ENCODE measurements at places on chromosomes 6 and 20.

DNA sequence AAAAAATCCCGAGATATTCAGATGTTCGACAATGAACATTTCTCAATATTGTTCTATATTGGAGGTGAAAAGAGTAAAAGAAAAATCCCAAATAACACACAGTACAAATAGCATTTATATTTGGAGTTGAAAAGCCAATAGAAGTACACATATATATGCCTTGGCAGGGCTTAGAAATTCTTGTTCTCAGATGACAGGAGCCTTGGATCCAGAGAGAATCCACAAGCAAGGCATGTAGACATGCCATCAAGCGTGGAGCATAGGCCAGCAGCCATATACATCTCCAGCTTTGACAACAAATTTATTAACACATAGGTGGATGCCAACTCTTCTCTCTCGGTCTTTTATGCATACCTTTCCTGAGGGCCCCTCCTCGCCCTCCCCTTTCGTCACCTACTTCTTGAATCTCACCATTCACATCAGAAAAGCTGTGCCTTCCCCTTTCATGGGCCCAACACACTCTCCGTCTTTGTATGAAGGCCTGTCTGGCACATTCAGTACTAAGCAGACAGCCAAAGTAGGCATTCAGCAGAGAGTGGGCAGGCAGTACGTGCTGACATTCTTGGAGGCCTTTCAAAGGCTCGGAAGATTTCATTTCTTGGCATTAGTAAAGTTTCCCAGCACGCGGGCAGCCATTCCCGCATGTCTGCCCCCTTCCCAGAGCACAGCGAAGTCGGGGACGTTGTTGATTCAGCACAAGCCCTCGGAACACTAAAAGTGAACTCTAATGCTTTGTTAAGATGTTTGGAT, 18.2 kb downstream of the NEDD9 start:
- DNase-seq, result no peak

- DNase-seq, result no peak
Measured at GRCh38 chr20:33796263-33796906, 14.8 kb upstream of the CHMP4B start.

- DNase-seq, result no peak
Measured at GRCh38 chr20:15122613-15123012, 785.2 kb upstream of the FLRT3 start.

GRCh38 chr20:20322912-20323311, 45.0 kb upstream of the INSM1 start:
- no peak for DNase-seq

- DNase-seq, result no peak
Measured at GRCh38 chr20:50588034-50588736, 78.0 kb downstream of the PTPN1 start.

- DNase-seq, result no peak
Measured at GRCh38 chr6:21478883-21479539, 114.5 kb upstream of the SOX4 start.

- no peak for DNase-seq
Measured at GRCh38 chr6:115935361-115935760, 125.3 kb downstream of the FRK start.

DNA sequence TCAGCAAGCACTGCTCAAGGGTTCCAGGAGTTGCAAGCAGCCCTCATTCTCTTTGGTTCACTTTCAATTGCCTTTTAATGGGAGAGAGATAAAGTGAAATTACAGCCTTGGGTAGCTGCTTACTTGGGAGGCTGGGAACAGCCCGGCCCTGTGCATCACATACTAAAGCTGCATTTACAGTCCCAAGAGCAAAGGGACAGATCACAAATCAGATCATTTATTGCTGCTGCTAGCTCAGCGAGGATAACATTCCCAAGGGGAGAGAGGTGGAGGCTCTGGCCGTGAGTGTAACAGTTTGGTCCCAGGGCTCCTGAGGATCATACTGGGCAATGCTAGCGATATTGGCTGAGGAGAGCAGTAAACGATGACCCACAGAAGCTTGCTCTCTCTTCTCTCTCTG, 133.1 kb downstream of the CDH26 start:
- DNase-seq, result no peak

GRCh38 chr6:145895802-145896201, 68.4 kb downstream of the SHPRH start:
- DNase-seq, result no peak

- no peak for DNase-seq
Measured at GRCh38 chr6:110949679-110950285, 8.7 kb upstream of the GTF3C6 start.

GRCh38 chr20:37278966-37279590, 10.4 kb upstream of the MANBAL start:
- DNase-seq, result no peak

GRCh38 chr20:19094959-19095541, 117.4 kb upstream of the SLC24A3 start:
- DNase-seq, result no peak

- DNase-seq, result no peak
Measured at GRCh38 chr20:22815206-22815551, 219.9 kb upstream of the SSTR4 start.

DNA sequence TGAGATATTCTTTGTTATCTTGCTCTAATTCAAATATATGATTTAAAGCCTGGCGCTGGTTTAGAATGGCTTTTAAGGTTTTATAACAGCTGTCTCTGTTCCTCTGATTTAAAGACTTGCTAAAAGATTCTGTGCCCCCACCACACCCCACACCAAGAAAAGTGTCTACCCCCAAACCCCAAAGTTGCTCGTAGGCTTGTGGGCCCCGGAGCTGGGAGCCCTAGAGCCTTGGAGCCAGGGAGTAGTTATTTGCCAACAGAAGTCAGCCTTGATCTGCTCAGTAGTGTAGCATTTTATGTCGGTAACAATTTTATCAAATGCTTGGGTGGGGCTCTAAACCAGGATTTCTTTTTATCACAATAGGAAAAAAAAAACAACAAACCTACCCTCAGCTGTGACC, 105.2 kb upstream of the TRAF3IP2 start:
- DNase-seq, result no peak

DNA sequence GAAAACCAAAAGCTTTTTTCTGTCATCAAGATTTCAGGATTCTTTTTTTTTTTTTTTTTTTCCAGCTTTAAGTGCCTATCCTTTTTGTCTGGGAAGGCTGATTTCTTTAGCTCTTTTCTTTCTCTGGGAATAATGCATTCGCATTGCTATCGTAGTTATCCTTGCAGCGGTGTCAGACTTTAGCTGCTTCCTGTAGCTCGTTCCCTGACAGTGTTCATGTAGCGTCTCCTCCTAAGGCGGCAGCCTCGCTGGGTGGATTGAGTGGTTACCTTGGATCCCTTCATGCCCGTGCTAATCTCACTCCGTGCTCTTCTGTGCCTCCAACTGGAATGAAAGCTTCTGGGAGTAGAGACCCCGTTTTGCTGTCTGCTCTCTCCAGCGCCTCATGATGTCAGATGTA, 43.1 kb downstream of the UST start:
- DNase-seq, result no peak

- no peak for DNase-seq
Measured at GRCh38 chr6:102488729-102489128, 1095.2 kb downstream of the GRIK2 start.

All from GM12878 (cell line).